ENCODE measurements at places on chromosomes 7 and 10. TPM values are rescaled to one million over a fixed set of nuclear protein-coding genes. Genes with fewer than 3 reads are reported as not detected.
A peak's percentile ranks its signal among the peaks of the same experiment; 100 is the strongest.

The NKX1-2 gene
- total RNA-seq = not detected

DNA sequence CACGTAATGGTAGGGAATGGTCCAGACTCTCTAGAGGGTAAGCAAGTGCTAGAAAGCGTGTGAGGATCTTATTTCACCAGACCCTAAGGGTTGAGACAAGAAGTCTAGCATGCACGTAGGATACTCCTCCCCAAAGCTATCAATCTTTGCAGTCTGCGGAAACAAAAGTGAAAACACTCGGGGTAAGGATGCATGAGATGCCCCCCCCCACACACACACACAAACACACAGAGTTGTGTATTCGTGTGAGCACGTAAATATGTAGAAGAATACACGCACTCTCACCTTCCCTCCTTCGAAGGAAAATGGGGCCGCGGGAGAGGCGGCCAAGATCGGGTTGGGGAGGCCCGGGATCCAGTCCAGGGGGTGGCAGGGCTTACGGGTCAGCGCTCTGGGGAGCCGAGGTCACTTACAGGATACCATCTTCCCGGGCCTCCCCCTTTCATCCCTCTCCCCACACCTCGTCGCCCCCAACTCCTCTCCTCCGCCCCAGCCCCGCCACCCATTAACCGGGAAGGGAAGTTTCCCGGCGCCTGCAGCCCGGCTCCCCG is 455 bp downstream of the CUL2 start:
- peak; percentile 59 for DNase-seq

- DNase-seq = no peak
Measured at GRCh38 chr7:137245890-137246289, 97.6 kb downstream of the PTN start.

DNA sequence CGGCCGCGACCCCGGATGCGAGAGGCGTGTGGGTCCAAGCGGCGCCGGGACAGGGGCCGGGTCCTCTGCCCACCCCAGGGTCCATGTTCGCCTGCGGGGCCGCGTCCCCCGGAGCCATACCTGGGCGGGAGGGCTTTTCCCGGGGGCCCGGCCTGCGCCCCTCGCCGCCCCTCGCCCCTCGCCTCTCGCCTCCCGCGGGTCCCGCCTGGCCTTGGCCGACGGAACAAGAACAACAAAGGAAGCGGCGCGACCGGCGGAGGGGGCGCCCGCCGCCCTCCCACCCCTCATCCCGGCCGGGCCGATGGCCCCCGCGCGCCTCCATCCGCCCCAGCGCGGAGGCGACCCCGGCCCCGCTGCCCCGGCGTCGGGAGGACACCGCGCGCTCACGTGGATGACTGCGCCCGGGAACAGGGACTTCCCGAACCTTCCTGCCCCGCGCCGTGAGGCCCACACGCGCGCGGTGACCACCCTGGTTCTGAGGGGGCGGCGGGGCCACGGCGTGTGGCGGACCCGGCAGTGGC is 348.2 kb downstream of the DNAJB6 start:
- DNase-seq = no peak

DNA sequence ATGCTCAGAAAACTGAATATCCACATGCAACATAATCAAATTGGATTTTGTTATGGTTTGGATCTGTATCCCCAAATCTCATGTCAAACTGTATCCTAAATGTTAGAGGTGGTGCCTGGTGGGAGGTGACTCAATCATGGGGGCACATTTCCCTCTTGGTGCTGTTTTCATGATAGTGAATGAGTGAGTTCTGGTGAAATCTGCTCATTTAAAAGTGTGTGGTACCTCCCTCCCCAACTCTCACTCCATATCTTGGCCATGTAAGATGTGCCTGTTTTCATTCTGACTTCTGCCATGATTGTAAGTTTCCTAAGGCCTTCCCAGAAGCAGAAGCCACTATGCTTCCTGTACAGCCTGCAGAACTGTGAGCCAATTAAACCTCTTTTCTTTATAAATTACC is 239.6 kb upstream of the KLF14 start:
- DNase-seq = no peak

GRCh38 chr7:24959735-24960485 is 20.1 kb downstream of the OSBPL3 start:
- peak; percentile 47 for DNase-seq

The SLIT1 gene
- total RNA-seq = not detected

GRCh38 chr10:2005546-2005945 is 268.2 kb upstream of the ADARB2 start:
- DNase-seq = no peak

Data from lung microvascular endothelial cell (primary cell).